ENCODE measurements at places on chromosomes 2 and 18.

DNA sequence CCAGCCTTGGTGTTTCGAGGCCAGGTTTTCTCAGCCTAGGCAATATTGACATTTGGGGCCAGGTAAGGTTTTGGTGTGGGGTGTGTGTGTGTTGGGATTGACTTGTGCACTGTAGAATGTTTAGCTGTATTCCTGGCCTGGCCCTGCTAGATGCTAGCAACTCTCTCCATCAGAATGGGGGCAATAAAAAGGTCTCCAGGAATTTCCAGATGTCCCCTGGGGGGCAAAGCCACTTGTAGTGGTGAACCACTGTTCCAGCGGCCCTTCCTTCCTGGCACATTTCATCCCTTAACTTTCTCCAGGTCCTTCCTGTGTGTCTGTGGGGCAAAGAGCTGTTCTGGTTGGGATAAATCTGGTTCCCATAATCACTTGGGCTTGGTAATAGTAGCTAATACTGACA lies 12.0 kb downstream of the LIPG start:
- DNase-seq: no peak

DNA sequence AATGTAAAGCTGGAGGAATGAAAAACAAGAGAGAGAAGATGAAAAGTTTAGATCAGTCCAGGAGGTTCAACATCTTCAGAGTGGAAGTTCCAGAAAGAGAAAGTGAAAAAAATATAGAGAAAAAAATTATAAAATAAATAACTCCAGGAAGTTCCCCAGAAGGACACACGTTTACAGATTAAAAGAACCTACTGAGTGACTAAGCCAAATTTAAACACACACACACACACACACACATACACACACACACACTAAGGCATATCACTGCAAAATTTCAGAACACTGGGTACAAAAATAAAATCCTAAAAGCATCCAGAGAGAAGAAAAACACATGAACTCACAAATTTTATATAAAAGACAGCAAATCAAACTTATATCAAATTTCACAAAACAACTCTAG lies 85.9 kb upstream of the PMAIP1 start:
- DNase-seq: peak; percentile 3

- peak; percentile 63 for DNase-seq
Observed at GRCh38 chr2:172697296-172697695, 38.3 kb upstream of the RAPGEF4 start.

GRCh38 chr2:218516614-218517013 lies 51.5 kb downstream of the USP37 start:
- peak; percentile 41 for DNase-seq

DNA sequence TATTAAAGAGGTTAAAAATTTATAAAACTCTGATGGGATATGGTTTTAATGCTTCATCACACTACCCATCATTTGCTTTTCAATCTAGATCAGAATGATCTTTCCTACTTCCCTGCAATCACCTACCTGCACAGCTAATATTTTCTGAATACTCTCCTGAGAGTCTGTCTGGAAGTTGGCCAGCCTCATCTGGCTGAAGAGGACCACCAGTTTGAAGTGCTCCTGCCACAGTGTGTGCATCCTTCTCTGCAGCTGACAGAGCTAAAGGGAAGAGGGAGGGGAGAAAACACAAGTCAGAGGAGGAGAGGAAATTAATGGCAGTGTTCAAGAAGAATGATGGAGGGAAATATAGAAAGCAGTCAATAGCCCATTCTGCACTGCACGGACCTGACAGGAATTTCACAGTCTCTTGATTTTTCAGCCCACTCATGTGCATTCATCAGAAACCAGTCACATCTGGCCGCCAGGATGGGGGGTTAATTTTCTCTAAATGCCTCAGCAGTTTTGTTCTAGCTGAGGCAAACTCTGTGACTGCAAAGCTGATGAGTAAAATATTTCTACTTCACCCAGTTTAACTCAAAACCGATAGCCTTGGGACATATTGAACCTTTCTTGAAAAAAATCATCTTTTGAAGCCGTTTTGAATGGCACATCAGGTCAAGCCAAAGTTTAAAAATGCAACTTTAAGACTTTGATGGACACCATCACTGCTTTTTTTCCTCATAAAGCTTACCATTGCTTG lies 201.8 kb upstream of the KLHL14 start:
- no peak for DNase-seq

GRCh38 chr2:226581004-226581403 lies 218.6 kb downstream of the IRS1 start:
- no peak for DNase-seq

DNA sequence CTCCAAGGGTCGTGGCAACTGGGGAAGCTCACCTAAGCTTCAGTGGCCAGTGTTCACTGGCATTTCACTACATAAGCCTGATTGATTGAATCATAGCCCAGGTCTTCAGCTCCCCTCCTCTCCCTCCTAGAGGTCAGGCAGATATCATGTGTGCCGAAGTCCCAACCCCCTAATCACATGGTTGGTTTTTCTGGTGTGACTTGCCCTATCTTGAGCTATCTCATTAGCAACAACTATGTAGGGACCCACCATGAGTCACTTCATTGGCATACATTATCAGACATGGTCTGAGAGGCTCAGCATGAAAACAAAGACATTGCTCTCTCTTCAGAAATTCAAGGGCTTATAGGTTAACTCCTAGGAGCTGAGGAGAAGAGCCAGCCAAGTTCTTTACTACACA lies 76.8 kb downstream of the LYPD1 start:
- no peak for DNase-seq

DNA sequence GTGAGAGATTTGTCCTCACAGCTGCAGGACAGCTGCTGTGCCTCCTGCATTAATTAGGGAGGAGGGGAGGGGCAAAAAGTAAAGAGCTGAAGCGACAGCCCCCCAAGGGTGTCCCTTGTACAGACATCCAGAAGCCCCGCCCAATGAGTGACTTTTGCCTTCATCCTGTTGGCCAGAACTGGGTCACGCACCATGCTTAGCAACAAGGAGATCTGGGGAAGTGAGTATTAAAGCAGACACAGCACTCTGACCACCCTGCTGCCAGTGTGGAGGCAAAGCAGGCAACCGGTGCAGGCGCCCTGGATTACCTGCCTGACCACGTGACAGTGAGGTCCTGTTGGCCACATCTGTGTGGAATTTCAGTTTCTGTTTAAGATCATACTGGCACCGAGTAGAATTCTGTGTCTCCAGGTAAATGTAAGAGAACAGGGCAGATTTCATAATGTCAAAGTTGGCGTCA lies 21.5 kb upstream of the BIN1 start:
- peak; percentile 51 for DNase-seq

DNA sequence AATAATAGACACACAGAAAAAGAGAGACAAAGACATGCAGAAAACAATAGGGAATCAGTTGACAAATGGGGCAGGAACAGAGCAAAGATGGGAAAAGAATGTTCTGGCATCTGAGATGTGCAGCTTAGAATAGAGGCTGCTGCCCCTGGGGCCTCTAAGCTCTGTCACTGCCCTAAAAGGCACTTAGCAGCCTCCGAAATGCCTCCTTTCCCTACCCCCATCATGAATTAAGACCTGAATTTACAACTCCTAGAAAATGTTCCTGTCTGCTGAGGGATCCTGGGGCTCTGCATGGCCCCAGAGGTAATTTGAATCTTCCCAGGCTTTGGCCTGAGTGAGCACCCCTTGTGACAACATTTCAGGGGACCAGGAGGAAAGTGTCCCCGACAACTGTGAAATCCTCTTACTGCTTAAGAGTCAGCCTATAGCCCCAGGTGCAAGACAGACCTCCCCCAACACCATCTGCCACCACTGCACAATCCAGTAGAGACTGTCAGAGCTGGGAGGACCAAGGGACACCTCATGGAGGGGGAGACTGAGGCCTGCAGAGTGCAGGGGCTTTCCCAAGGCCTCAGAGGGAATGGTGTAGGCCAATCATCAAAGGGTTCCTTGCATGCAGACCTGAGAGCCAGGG lies 24.8 kb downstream of the MRPL35 start:
- no peak for DNase-seq

DNA sequence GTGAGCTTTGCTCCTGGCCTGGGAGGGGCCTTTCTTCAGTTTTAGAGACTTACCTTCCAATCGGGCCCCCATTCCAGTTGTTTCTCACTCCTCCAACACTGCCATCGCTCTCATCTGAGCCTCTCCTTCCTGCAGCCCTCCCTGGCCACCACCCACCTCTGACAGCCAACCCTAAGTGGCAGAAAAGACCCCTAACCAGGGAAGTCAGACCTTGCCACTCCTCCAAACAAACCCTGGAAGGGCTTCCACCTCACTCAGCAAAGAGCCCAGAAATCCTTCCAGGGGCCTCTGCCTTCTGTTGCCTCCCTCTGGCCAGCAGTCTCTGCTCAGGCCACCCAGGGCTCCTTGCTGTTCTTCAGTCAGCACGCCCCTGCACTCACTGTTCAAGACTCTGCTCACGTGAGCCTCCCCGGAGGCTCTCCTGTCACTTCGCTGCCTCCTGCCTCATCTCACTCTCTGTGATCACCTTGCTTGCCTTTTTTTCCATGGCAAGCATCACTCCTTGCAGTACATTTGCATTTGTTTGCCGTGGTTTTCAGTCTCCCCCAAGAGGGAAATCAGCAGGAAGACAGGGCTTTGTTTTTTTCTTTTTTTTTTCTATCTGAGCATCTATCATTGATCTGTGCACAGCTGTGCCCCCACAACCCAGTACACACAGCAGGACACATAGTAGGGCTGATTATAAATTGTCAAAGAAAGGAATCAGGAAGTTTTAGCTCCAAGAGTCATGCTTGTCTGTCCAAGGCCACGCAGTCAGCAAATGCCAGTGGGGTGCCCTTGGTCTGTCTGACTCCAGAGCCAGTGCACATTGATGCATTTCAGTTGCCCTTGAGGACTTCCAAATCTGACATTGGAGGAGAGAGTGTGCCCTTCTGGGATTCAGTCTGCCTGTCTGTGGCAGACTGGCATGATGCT lies 83.9 kb downstream of the INHBB start:
- no peak for DNase-seq

DNA sequence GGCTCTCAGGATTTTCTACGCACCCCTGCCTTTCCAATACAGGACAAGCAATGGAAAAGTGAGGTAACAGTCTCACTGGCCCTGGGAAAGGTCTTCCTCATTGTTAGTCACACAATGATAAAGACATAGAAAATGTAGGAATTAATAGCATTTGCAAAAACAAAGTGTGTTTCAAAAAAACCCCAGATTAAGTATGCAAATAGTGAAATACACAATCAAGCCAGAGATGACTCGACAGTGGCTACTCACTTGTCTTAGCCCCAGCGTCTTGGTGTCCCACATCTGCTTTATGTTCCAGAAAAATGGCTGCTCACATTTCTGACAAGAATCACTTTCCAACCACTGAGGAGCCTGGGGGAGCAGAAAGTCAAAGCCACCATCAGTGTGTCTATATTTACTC lies 47.0 kb upstream of the AP1S3 start:
- DNase-seq: no peak
